ENCODE measurements at places on chromosomes 7 and 10. TPM values are rescaled to one million over a fixed set of nuclear protein-coding genes. Genes with fewer than 3 reads are reported as not detected.

GRCh38 chr7:127770885-127771284, 118.9 kb downstream of the SND1 start:
- no peak for DNase-seq

Gene ZNF239
- 13.6 TPM for polyA plus RNA-seq

- no peak for DNase-seq
These were observed 117.7 kb upstream of the FRMD4A start for GRCh38 chr10:14448197-14448990.

GRCh38 chr7:27122077-27122910, 8.3 kb downstream of the HOXA4 start:
- no peak for DNase-seq

GRCh38 chr7:127581716-127582115, 3.7 kb downstream of the GCC1 start:
- no peak for DNase-seq

Gene MUC3A
- polyA plus RNA-seq, result 0.59 TPM

Gene C10orf95
- polyA plus RNA-seq, result 2.4 TPM

DNA sequence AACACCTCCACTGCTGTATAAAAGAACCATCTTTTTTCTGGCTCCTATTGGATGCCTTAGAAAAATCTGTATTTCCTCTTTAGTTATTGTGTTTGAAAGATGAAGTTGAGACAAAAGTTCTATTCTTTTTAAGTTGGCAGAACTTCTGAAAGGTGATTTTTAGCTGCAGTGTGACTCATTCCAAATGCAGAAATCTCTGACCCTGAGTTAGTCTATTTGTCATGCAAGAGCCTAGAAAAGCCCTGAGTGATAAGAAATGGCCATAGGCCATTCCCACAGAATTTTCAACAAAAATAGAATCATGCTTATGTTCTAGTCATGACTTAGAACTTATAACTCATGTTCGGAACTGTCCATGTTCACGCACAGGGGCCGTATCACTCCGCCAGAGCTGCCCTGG, 89.1 kb downstream of the EGFR start:
- no peak for DNase-seq
